ENCODE measurements at places on chromosomes 4 and X.

DNA sequence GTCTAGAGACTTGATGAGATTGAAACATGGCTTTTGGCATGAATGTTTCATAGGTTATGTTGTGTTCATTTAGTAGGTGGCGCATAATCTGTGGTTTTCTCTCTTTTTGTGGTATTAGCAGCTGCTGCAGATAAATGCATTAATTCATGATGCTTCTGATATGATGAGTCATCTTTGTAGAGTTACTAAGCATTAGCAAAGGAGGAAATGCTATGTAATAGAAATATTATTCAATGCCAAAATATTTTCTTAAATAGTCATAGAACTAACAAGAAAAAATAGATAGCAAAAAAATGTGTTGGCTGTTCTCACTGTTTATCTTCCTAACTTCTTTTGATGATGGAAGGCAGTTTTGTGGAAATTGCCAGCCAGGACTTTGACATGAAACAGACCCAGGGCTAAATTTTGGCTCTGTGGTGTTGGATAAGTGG lies 3.6 kb downstream of the ZXDB start:
- no peak for DNase-seq

- no peak for DNase-seq
Observed at GRCh38 chrX:70720721-70721120, 187.8 kb downstream of the TEX11 start.

GRCh38 chr4:15784959-15785634 lies 7.0 kb downstream of the CD38 start:
- no peak for DNase-seq

- DNase-seq, result no peak
Observed at GRCh38 chrX:18973527-18974192, 10.3 kb downstream of the PHKA2 start.

- no peak for DNase-seq
Observed at GRCh38 chrX:97446298-97446882, 562.7 kb downstream of the RPA4 start.

DNA sequence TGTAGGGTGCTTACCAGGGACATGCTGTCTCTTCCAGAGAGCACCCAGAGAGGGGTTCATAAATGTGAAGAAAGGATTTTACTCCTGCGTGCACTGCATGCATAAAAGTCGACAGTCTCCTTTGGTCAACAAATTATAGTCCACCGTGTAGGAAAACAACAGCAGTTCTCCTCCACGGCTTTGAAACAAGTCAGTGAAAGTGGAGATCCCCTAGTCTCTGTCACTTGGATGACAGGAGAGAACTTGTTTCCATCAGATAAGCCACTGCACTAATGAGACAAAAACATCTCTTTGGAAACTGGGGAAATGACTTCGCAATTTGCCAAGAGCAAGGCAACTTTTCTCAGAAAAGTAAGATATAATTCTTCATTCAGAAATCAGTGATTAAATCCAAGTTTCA lies 9.7 kb downstream of the UNC5C start:
- no peak for DNase-seq

DNA sequence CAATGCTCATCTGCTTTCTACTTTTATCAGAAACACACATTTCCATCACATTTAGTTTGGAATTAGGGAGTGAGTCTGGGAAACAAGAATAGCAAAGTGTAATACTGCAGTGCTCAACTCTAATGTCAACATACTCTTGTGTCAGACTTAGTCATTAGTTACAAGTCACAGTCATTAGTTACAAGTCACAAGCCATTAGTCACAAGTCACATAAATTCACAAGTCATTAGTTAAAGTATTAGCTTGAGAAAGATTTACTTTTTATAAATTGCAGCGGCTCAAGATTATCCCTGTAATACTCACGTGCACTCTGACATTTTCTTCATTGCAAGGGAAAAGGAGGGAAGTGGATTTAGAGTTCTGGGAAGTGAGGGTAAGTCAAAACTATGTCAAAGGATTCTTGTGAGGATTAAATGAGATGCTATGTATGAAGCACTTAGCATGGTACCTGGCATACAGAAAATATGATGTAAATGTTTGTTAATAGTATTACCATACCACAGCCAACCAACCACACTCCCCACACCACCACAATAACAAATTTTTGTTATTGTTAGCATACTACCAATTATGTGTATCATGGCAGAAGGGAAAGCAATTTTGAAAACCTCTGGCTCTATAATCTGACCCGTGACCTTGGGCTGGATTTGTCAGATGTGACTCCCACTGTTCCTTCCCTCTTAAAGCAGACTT lies 116.6 kb downstream of the ARHGAP24 start:
- DNase-seq, result no peak

- DNase-seq, result no peak
Observed at GRCh38 chr4:19329631-19330030, 922.1 kb upstream of the SLIT2 start.

DNA sequence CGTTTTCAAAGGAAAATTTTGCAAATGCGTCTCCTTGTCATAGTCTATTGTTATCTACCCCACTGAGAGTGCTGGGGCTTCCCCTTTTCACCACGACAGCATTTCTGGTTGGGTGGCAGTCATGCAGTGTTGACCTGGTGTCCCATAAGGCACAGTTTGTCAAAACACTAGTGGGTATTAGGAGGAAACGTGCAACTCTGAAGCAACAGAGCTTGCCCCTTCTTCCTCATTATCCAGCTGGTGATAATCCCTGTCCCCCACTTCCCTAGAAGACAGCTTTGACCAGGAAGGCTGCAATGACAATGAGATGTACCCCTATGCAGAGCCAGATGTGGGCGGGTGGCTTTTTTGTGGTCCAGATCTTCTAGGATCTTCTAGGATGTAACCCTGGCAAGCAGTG lies 1.8 kb downstream of the TBC1D1 start:
- no peak for DNase-seq

- no peak for DNase-seq
Observed at GRCh38 chr4:110792036-110792435, 169.2 kb upstream of the PITX2 start.

DNA sequence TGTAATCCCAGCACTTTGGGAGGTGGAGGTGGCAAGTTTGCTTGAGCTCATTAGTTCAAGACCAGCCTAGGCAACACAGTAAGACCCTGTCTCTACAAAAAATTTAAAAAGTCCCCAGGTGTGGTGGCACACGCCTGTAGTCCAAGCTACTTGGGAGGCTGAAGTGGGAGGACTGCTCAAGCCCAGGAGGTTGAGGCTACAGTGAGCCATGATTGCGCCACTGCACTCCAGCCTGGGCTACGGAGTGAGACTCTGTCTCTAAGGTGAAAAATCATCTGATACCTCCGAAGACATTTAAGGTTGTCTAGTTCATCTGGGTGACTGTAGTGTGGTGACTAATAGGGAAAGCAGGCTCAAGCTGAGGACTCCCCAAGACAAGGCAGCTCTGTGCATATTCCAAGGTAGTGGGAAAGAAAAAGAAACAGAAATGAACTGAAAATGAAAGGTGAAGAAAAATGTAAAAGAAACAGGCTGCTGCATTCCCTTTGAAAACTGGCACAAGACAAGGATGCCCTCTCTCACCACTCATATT lies 23.3 kb downstream of the FRYL start:
- DNase-seq, result no peak

DNA sequence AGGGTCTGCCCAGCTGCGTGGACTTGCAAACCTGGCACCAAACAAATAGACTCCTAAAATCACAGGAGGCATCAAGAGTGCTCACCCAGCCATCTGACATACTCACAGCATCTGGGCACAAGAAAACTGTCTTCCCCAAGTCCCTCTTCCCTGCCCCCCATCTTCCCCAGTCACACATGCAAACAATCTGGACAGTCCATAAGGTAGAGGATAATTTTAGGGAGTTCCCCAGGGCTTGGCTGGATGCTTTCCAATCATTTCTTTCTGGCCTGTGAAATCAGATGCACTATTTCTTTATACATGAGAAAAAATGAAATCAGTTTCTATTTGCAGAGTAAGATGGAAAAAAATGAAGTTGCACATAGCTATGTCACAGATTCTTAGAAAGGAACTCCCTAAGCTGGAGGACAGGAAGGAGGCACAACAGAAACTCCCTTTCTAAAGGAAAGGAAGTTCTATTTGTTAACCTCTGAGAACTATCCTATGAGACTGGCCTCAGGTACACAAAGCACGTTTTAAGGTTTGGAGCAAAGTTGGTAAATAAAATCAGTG lies 342.3 kb downstream of the HNRNPD start:
- DNase-seq, result no peak

GRCh38 chrX:65990702-65991101 lies 49.2 kb downstream of the VSIG4 start:
- no peak for DNase-seq

Measured in spinal cord (tissue), 10 donors.